ENCODE measurements at places on chromosomes 11 and 22.

DNA sequence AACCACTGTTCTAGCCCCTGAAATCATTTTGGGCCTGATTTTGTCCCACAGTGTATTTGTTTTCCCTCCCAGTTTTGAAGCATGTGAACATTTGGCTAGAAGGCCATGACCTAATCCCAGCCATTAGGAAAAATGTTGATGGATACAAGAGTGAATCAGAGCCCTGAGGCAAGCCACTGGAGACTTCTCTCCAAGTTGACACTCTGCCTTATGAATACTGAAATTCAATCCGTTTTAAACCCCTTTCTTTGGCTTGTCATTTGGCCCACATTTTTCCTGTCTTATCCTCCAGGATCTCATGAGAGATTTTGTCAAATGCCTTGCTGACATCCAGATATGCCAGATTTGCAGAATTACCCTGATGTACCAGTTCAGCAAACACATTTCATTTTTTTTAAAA lies 158.8 kb downstream of the FAT3 start:
- DNase-seq = no peak

DNA sequence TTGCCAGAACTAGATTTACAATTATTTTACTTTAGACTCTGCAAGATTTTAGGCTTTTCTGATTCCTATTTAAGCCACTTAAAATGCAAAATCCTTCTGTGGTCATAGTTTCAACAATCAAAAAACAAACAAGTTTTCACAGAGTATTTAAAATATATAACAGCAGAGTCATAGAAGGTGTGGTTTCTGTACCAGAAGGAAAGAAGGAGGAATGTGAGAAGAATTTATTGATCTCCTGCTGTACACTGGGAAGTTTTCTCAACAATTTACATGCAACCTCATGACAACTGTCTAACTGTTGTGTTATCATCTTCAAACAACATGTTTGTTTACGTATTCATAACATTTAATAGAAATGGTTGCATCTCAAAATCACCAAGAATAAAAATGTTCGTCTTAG lies 102.3 kb upstream of the CEP126 start:
- DNase-seq = no peak

- DNase-seq = no peak
These were observed 14.5 kb downstream of the RPS3 start for GRCh38 chr11:75413864-75414263.

- DNase-seq = no peak
These were observed 26.9 kb upstream of the CBX7 start for GRCh38 chr22:39179401-39179827.

DNA sequence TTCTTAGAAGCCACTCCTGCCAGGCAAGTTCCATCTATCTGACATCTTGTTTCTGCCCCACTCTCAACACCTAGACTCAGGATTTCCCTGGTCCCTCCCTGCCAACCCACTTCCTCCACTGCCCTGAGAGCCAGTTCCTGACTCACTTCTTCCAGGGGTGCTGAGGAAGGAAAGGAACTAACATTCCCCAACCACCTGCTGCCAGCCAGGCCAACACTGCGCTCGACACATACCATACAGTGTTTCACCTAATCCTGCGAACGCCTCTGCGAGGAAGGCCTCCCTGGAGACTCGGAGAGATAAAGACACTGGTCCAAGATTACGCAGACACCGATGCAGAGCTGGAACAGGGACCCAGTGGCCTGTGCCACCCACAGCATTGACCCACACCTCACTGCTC lies 40.2 kb downstream of the MICAL3 start:
- DNase-seq = no peak

DNA sequence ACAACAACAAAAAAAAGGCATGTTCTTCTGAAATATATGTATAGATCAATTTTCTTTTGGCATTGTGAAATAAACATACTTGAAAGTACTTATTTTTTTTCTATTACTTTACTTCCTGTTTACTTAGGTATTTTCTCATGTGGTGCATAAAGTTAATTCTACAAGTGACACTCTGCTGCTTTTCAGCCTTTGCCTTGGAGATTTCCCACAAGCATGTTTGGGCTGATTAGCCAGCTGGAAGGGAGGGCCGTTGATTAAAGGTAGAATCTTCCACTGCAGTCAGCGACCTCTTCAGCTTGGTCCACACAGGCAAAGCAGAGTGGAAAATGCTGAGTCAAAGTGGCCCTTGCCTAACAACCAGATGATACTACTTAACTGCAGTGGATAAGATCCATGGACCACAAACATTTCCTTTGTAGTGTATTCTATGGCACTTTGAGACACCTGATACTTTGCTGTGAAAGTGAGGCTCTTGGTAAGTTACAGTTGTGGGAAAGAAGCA lies 176.0 kb downstream of the ARHGAP42 start:
- no peak for DNase-seq

DNA sequence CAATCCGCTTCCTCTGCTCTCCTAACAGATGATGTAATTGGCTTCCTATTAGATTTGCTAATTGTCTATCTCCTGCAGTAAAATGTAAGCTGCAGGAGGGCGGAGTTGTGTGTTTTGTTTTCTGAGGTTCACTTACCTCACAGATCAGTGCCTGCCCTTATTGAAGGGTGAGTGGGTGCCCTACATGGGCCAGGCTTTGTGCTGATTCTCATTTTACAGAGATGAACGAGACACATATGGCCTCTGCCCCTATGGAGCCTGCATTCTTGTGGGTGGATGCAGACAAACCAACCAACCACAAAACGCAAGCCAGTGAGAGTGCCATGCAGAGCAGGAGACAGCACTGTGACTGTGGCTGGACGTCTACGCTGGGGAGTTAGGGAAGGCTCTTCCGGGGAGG lies 9.9 kb downstream of the TESMIN start:
- DNase-seq = no peak

DNA sequence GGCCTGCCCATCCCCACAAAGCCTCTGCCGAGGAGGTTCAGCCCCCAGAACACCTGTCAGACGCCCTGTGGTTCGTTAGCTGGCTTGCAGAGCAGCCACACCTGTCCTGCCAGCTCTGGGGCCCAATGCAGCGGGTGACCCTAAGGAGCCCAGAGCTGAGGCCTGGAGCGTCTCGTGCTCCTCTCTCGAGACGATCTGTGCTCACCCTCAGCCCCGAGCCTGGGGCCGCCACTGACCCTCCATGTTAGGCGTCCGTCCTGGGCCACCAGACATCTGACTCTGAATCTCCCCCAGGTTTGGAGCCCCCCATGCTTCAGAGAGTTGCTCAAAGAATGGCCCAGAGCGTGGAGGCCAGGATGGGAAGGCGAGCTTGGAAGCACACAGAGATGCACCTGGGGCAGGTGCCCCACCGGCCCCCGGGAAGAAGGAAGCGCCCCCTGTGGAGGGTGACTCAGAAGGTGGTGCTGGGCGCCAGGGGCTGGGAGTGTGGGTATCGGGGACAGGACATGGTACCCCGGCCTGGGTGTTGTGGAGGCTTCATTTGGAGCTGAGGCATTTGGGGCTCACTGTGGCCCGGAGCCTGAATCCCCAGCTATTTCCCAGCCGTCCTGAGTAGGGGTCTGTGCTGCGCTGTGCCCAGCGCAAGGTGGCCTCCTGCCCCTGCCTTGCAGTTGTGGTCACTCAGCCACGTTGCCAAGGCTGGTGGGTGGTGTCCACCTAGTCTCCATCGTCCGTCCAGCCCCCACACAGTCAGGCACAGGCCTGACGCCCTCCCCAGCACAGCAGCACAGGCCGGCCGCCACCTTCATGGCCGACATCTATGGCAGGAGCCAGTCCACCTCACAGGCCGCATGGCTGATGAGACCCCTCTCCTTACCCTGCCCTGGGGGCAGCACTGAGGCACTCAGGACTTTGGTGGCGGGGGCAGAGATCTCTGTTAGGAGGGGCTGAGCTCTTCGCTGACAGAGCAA lies 36.2 kb downstream of the SBF1 start:
- no peak for DNase-seq

- DNase-seq = no peak
These were observed 436.4 kb downstream of the TBC1D22A start for GRCh38 chr22:47198801-47199251.

DNA sequence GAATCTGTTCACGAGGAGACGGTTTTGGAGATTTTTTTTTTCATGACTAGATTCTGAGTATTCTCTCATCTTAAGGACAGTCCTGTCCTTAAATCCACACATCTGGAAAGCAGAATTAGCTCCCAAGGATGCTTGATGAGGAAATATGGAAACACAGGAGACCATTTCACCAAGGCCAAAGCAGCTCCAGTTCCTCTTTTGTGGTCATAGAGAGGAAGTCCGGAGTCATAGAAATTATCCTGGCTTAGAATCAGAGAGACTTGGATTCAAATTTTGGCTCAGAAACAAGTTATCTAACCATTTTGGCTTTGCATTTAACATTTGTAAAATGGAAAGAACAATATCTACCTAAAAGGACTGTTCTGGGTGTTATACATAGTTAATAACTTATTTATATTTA lies 7.3 kb upstream of the TEAD1 start:
- DNase-seq = no peak

DNA sequence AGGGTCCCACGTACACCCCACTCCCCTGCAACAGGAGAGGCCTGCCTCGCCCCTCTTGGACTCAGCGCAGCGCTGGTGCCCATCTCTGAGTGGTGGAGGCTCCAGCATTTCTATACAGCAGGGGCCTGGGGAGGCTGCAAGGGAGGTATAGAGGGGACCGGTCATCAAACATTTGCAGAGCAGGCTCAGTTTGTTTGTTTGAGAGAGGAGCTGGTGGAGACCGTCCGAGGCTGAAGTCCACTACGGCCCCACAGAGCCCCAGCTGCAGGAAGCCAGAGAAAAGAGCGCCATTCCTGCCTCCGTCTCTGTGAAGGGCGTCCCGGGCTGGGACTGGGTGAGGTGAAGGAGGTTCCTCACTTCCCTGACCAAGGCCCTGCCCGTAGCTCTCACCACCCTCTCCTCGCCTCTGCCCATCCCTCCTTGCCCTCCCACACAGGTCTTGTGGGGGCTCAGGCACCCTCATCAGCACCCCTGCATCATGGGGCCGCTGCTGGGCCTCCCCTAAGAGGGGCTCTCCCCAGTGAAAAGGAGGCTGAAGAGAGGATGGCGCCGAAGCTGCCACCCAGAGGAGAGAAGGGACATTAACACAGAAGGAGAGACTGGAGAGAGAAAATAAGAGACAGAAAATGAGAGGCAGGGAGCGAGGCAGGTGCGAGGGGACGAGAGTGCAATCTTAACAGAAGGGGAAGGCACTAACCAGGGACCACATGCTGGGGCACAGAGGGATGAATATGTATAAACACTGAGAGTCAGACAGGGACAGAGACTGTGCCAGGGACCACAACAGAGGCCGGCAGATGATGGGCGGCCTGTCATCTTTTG lies 24.5 kb downstream of the RPUSD4 start:
- DNase-seq = no peak

DNA sequence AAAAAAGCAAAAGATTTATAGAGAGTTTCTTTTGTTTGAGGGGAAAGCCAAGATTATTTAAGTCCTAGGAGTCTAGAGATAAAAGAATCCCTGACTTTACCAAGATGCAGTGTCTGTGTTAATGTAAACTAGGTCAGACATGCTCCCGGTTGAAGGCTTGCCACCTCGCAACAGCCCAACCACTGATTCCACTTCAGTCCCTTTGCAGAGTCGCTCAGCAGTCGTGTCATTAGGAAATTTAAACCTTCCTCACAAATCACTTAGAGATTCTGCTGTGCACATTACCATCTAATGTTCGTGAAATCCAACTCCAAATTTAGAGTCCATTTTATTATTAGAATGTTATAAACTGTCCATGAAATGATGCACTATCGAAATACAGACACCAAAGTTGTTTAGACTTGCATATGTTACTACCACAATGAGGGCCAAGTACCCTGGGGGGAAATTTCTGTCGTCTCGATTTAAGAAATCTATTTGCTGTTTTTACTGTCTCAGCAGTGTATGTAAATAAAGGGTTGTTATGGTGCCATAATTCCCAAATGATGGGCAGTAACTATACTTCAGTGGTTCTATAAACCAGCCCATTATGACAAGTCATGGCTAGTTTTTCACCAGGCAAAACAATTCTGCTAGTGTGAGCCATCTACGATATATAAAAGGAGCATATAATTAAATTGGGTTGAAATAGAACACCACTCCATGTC lies 101.4 kb upstream of the MTNR1B start:
- no peak for DNase-seq

DNA sequence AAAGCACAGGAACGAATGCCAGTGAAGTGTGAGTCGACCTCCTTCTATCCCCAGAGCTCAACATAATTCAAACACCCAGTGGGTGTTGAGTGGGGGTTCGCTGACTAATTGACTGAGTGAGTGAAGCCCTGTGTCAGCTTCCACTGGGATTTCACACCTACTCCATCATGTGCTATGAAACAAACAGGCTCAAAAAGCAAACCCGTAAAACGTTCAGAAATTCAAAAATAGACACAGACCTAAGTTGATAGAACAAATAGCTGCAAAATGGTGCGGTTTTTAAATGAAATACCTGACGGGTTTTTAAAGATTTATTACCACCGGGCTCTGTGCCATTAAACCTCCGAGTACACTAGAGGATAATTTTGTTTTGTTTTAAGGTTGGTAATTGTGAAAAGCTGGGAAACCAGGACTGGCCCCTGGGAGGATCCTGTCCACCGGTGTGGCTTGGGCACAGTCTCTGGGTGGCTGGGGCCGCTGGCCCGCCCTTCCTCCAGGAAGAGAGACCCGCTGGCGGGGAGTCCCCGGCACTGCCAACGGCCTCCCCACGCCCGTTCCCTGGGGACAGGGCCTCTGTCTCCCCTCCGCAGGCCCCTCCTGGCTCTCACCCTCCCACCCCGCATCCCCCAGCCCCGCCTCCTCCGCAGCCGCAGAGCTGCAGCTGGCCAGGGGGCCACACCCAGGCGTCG lies 13.6 kb downstream of the KCNJ5 start:
- no peak for DNase-seq

DNA sequence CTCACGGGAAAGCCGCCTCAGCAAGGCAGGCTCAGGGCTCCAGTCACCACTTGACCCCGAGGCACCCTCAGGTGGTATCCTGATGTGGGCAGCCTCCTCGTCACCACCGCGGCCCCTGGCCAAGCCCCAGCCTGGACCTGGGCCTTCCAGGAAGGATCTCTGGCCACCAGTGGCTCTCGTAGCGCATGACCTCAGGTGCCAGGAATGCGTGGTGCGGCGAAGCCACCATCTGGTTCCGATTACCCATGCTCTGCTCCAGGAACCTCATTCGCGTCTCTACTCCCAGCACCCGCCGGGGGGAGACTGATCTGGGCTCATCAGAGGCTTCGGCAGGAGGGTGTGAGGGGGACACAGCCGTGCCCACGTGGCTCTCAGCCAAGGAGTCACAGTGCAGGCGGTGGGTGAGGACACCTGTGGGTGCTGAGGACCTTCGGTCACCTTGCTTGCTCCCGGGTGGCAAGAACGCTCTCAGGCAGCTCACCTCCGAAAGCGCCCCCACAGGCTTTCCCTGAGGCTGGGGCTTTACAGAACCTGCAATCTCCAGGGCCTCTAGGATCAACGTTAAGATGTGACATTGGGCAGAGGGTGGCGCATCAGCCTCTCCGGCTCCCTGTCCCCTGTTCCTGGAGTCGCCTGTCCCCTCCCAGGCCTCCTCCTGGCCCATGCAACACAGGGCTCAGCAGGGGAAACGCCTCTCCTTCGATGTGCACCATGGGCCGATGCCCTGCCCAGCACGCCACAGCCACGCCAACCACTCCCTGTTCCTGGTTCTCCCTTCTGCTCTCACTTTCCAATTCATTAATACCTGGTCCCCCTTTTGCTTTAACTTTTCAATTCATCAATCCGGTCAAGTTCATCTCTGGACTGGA lies 39.0 kb downstream of the TBX1 start:
- no peak for DNase-seq

GRCh38 chr11:96341211-96342013 lies 1.6 kb downstream of the MAML2 start:
- peak; percentile 44 for DNase-seq
